Germinal center (tissue), 1 donor: ENCODE measurements at places on chromosomes 7 and 10.

- no peak for DNase-seq
These were observed 108.3 kb downstream of the SGMS1 start for GRCh38 chr10:50515420-50515819.

- no peak for DNase-seq
These were observed 167.1 kb upstream of the RHEB start for GRCh38 chr7:151686826-151687225.

DNA sequence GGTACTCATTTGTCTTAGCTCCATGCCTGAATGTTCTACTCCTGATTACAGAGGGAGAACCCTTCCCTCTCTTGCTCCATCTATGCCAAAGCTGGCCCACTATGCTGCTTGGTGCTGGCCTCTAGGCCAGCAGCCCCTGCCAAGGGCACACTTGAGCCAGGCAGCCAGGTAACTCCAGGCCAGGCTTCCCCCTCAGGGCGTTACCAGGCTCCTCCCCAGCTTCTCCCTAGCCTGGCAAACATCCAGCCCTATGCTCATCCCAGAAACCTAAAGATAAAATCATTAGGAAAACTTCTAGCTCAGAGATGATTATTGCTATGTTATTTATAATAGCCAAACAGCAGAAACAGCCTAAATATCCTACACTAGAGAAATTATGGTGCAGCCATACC lies 103.7 kb downstream of the KCNMA1 start:
- DNase-seq, result no peak

GRCh38 chr10:14700546-14700945 lies 74.2 kb downstream of the FAM107B start:
- no peak for DNase-seq

DNA sequence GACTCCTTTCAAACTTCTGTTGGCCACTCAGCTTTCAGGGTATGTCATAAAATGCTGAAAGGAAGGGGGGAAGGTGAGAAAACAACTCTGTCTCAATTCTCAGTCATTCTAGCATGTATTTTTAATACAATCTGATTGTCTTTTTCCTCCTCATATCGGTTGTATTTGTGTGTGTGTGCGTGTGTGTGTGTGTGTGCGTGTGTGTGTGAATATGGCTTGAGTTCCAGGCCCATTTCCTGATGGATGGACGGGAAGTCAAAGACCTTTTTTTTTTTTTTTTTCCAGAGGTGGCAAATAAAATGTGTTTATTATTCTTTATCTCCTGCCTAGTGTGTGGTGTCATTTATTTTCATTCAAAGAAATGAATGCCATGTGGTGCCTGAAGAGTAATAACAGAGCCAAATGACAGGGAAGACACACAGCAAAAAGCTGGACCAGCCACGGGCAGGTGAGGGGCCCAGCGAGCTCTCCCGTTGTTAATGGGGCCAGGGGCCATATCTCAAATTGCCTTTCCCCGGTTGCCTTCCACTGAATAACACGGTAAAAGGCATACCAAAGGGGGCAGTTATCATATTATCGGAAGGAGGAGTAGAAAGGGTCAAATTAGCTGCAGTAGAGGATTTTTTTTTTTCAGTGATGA lies 3.1 kb upstream of the PLXNA4 start:
- no peak for DNase-seq

DNA sequence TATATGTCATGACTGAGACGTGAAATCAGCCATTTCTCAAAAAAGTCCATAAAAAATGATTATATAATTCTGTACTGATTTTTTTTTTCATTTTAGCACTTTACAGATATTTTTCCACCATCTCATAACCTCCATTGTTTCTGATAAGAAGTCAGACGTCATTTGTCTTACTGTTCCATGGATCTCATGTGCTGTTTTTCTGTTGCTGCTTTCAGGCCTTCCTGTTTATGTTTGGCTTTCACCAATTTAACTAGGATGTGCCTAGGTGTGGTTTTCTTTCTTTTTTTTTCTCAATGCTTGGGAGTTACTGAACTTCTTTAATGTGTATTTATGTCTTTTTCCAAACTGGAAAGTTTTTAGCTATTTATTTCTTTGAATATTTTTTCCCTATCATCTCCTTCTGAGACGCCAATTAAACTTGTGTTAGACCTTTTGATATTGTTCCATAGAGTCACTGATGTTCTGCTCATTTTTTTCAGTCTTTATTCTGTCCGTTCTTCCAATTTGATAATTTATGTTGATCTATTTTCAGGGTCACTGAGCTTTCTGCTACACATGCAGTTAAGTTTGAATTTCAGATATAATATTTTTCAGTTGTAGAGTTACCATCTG lies 43.3 kb downstream of the TAF3 start:
- no peak for DNase-seq

DNA sequence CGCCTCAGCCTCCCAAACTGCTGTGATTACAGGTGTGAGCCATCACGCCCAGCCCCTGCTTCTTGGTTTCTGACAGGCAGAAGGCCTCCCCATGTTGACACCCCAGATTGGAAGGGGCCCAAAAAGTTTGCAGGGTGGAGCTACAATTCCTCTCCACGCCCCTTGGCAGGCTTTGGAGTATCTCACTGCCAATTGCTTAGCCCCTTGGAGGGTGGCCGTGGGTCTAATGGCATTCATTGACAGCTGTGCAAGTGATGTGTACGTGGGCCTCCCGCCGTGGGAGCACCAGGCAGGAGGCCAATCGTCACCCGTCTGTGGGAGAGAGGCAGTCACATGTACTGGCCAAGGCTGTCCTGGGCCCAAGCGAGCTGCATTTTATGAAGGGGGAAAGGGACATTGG lies 73.7 kb upstream of the PPIF start:
- DNase-seq, result no peak

DNA sequence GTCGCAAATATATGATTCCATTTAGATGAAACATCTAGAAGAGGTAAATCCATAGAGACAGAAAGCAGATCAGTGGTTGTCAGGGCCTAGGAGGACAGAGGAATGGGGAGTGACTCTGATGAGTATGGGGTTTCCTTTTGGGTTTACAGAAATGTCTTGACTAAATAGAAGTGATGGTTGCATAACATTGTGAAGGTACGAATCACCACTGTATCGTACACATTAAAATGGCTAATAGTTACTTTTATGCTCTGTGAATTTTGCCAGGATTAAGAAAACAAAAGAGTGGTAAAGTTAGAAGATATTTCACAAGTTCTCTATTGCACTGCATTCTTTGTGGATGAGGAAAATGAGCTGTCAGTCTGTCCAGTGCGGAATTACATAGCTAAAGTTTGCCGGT lies 407.4 kb downstream of the KCNMA1 start:
- no peak for DNase-seq

GRCh38 chr10:85914720-85915119 lies 451.9 kb downstream of the GRID1 start:
- no peak for DNase-seq

- DNase-seq, result no peak
These were observed 1130.0 kb downstream of the DNAJB9 start for GRCh38 chr7:109699661-109700060.

- DNase-seq, result no peak
These were observed 20.4 kb downstream of the KLLN start for GRCh38 chr10:87842776-87843497.

DNA sequence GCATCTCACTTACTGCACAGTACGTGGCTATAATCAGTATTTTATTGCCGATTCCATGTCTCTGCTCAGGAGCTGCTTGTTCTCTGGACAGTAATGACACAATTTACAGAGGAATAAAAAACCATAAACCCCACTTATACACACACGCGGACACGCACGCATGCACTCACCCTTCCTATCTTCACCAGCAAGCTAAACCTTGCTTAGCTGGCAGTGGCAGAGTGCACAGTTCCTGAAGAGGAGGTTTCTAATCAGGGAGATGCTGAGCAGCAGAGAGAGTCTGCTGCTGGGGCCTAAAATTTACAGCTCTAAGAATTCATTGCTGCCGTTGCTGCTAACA lies 66.3 kb downstream of the SND1 start:
- DNase-seq, result no peak

GRCh38 chr10:28332726-28333125 lies 29.9 kb upstream of the MPP7 start:
- DNase-seq, result no peak

- DNase-seq, result no peak
These were observed 95.0 kb downstream of the DYNC1I1 start for GRCh38 chr7:95867309-95867708.

GRCh38 chr7:28170701-28171100 lies 9.9 kb downstream of the JAZF1 start:
- DNase-seq, result no peak

DNA sequence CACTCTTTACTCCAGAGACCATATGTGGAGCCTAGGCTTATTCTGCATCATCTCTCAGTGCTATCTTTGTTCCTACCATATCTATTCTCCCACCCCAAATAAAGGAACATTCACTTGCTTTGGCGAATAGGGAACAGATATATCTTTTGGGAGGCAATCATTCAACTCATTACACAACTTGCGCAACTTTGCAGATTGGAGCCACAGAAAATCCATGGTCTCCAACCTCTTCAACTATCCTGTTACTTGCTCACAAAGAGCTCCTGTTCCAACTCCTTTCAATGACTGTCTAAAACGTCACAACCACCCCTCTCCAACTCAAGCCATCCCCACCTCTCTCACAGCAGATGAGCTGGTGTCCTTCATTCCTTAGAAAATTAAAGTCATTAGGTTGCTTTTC lies 203.7 kb downstream of the POU6F2 start:
- DNase-seq, result no peak

- no peak for DNase-seq
These were observed 76.7 kb upstream of the MTPN start for GRCh38 chr7:136053689-136054485.

DNA sequence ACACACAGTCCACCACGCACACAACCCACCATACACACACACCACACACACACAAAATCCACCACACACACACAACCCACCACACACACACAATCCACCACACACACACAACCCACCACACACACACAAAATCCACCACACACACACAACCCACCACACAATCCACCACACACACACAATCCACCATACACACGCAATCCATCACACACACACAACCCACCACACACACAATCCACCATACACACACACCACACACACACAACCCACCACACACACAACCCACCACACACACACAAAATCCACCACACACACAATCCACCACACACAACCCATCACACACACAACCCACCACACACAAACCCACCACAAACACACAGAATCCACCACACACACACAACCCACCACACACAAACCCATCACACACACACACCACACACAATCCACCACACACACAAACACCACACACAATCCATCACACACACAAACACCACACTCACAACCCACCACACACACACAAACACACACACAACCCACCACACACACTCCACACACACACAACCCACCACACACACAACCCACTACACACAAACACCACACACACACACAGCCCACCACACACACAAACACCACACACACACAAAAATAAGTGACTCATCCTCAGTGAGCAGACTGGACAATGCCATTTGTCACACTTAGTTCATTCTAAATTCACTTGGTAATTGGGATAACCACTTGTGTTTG lies 8.8 kb upstream of the REPIN1 start:
- no peak for DNase-seq

GRCh38 chr7:152351168-152351567 lies 84.6 kb downstream of the KMT2C start:
- DNase-seq, result no peak

- DNase-seq, result peak; percentile 81
These were observed at the start of gene LDB3 for GRCh38 chr10:86668297-86669165. LDB3 (plus strand) TSS chr10:86668511; CDS start chr10:86668692, 181 bp downstream.

GRCh38 chr10:4503076-4503475 lies 322.9 kb upstream of the AKR1E2 start:
- DNase-seq, result no peak

DNA sequence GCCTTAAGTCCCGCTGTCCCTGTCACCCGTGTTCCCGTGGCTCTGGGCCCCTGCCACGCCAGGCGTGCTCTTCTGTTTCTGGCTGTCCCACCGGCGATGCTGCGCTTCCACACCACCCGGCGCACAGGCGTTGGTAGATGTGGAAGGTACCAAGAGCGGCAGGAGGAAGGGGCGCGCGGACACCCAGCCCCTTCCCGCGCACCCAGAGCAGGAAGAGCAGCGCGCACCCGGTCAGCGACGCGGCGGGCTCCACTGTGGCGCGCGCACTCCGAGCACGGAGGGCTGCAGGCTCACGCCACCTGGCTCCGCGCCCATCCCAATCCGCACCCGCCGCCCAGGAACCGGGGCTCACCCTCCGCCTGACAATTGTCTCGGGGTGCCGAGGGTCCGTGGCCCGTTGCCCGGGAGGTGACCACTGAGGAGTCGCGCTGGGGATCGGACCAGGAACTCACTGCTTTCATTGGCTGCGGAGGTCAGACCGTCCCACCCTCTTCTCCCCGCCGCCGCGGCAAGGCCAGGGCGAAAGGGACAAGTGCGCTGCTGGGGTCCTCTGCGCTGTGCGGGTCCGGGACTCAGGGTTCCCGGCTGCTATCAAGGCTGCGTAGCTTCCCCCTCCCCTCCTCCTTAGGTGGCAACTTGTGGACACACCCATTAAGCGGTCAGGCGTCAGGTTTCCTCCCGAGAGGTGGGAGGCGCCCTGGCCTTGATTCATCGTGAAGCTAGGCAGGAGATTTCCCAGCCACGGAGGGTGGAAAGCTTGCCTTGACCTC lies 121.6 kb upstream of the ZNF92 start:
- peak; percentile 19 for DNase-seq

DNA sequence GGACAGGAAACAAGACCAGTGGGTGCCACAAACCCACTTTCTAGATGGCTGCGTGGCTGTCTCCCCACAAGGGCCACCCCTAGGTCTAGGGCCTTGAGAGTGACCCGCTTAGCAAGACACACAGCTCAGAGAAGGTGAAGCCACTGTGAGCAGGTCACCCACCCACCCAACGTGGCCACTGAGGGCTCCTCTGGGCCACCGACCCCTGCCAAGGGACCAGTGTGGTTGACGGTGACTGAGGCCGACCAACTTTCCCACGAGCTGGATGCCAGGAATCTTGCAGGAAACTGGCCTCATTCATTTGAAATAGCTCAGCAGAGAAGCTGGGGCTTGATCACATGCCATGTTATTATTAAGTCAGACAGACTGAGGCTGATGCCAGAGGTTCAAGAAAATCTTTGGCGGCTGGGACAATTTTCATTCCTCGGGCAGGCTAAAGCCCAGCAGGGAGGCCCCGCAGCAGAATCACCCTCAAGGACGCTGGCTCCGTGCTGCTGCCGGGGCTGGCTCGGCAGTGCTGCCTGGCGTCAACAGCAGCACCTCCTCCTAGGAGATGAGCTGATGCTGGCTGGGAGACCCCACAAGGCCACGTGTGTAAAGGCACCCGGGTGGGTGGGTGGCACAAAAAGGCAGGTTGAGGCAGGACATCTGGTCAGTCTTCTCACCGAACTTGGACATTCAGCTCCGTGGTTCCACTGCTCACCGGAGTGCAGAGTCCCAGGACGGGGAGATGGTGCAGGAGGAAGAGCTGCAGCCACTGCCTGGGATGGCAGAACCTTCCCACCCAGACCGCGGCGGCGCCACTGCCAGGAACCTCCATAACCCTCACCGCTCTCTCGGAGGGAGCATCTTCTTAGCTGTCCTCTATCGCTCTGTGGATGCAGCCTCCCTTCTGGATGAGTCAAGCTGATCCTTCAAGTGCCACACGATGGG lies 57.8 kb downstream of the ZRANB1 start:
- DNase-seq, result no peak
